NCI-H2081 treated with DMSO at 0.1 percent for 48 hours (cell line): ENCODE measurements at places on chromosomes 1 and 21.
A peak's percentile ranks its signal among the peaks of the same experiment; 100 is the strongest.

- no peak for DNase-seq
Observed at GRCh38 chr21:38813547-38813946, 7.8 kb downstream of the ETS2 start.

DNA sequence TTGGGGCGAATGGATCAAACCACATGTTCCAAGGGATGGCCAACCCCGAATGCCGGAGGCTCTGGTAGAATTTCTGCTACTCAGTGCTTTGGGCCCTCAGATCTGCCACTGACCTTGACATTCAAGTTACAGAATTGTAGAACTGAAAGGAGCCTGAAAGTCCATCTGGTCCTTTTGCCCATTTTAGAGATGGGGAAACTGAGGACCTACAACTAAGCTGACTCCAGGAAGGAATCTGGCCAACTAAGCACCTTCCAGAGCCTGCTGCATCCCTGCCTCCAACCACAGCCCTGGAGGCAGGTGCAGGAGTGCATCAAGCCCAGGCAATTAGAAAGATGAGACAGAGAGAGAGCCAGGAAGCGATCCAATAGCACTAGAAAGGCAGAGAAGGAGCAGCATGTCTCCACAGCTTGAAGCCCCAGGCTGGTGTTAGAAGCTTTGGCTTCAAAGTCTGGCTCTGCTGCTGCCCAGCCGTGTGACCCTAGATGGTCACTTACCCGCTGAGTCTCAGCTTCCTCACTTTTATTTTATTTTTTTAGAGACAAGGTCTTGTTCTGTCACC is 1.3 kb upstream of the CTRC start:
- DNase-seq, result no peak

- DNase-seq, result no peak
Observed at GRCh38 chr1:2976180-2976562, 45.1 kb upstream of the ACTRT2 start.

DNA sequence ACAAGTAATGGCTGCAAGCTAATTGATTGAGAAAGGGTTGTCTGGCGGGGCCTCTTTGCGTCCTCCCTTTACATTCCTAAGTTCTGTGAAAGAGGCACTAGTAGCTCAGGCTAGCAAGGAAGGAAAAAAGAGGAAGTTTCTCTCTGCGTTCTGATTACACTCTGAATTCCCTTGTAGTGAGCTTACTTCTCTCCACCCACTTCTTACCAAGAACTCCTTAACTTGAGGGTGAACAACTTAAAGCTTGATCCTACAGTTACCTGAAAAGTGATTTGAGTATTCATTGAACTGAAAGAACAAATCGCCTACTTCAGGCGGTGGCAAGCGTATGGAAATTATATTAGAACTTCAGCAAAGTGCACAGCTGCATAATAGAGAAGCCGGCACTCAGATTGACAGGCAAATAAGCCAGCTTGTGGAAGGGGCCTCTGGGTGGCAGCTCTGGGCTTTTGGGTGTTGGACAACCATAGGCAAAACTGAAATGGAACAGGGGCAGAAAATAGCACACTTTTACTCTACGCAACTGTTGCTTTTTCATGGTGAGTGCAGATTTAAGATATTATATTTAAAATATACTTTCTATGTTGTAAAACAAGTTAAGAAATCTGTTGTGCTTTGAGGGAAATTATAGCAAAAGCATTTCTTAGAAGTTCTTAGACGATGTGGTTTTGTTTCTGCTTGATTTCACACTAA is 464.5 kb downstream of the USP25 start:
- DNase-seq, result no peak

DNA sequence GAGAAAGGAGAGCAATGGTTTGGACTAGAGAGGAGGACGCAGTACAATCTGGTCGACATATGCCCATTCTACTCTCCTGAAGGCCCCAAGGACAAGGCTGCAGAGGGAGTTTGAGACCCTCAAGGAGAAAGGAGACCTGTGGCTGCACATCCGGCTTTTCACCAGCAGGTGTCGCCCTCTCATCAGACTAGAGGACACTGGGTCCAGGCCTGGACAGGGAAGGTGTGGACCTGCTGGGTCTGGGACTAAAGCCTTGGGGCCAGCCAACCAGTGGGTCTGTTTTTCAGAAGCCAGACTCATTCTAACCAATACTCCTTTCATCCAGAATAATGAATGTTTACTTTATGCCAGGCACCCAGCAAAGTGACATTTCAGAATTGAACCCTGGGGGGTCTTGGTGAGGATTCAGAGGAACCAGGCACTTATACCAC is 5.0 kb downstream of the SRARP start:
- DNase-seq, result peak; percentile 20

DNA sequence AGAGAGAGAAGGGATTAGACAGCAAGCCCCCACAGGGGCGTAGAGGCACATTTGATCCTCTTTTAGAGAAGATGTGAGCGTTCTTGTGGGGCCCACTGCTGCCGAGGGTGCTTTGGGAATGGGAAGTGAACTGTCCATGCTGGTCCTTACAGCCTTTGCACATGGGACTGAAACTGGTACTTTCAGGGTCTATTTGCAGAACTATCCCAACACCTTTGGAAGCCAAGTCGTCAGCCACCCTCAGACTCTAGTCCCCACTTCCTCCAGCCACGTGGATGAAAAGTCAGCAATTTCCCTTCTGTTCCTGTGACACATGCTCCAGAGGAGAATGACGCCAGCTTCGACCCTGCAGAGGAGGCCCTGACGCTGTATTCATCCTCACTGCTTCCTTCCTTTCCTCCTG is 2.6 kb upstream of the RAB7B start:
- DNase-seq, result no peak

DNA sequence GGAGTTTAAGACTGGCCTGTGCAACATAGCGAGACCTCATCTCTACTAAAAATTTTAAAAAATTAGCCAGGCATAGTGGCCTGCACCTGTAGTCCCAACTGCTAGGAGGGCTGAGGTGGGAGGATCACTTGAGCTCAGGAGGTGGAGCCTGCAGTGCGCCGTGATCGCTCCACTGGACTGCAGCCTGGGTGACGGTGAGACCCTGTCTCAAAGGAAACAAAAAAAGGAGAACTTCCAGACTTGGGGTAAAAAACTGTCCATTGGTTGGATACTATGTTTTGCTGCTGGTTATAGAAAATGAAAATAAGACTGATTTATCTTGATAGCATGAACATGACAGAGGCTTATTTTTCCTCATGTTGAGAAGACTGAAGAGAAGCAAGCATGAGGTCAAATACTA is 79.4 kb downstream of the WDR4 start:
- no peak for DNase-seq

- no peak for DNase-seq
Observed at GRCh38 chr1:55861676-55862340, 646.6 kb upstream of the USP24 start.

DNA sequence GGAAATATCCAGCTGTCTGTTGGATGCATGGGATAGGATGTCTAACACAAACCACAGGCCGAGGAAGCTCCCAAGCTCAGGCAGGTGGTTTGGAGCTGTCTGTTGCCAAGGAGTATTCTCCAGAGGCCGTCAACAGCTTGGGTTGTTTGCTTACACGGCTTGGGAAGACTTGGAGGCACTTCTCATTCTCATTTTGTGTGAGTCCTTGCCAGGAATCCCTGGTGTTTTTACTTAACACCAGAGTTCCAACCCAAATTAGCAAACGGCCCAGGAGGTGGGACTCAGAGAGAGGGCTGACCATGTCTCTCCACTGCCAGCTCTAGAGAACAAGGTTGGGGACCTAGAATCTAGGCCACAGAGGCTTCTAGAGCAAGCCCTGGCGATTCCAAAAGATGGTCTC is 72.7 kb upstream of the FAM20B start:
- no peak for DNase-seq

GRCh38 chr1:64685217-64685616 is 59.7 kb upstream of the RAVER2 start:
- DNase-seq, result no peak

DNA sequence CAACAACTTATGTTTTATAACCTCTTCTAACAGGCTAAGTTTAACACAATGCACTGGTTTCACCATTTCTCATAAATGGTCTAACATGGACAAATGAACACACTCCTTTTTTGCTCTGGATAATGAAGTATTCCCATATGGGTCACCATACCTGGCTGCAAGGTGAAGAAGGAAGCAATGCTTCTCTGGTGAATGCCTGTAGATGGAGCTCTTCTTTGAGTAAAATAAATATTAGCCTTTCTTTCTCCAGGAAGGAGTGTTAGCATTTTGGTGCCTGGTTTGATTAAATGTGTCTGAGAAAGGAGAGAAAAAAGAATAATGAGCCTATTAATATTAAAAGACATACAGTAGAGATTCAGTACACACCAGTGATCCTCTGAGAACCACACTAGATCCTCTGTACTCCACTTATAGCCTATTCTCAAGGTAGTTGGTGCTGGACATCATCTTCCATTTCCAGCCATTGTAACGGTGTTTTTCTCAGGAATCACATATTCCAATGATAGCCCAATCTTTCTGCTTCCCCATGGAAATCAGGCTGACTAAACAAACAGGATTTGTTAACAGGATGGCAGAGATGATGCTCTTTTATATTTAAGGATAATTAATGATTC is 17.6 kb downstream of the MTFR1L start:
- DNase-seq, result peak; percentile 3

DNA sequence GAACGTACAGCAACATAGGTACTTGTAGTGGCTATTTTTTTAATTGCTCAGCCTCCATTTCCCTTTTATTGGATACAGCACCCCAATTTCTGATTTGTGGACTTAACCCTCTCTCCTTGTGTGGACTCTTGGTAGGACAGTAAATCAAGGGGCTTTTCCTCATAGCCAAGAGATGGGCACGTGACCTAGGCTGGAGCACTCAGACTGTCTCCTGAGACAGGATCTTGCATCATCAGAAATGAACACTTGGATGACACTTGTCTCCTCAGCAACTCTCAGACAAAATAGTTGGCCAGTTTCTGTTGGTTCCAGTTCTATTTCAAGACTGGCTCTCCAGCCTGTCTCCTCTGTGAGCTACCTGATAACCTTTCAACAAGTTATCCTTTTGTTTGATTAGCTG is 112.9 kb upstream of the ZNF678 start:
- no peak for DNase-seq

GRCh38 chr1:62905872-62906271 is 121.9 kb downstream of the ATG4C start:
- DNase-seq, result no peak

DNA sequence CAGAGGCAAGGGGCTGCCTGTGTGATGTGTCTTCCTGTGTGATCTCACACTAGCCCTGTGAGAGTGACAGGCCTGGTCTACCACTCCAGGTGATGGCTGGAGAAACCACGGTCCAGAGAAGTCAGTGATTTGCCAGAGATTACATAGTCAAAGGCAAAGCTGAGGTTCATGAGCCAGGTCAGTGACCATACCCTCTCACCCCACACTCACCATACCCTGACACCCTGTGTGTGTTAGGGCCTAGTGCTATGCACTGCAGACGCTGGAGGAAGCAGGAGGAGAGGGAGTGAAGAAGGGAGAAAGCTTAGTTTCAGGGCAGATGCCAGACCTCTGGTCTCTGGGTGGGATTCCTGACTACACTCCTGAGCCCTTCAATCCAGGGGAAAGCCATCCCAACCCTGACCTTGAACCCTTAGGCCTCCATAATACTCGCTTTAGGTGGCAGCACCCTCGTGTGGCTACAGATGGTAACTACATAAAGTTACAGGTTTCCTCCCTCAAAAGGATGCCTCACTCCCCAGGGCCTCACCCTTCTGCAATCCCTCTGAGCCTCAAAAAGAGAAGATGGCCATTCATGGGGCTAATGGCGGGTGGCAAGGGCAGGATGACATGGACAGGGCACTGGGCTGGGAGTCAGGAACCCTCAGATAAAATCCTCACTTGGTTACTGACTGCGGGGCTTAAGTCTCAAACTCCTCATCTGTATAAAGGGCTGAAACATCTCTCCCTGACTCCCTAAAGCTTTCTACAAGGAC is 20.8 kb upstream of the SDC3 start:
- DNase-seq, result no peak

DNA sequence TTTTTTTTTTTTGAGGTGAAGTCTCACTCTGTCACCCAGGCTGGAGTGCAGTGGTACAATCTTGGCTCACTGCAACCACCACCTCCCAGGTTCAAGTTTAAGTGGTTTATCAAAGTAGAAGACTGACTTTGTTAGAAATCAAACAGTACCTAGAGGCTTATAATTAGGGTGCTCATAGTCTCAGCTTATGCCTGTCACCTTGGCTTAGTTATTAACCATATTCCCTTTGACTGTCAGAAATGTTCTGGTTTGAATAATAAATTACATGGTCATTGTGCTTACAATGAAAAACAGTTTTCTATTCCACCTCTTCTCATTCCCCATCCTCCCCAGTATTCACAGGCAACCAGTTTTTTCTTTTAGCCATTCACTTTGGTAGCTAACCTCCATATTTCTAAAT is 54.8 kb downstream of the CTTNBP2NL start:
- DNase-seq, result no peak

GRCh38 chr1:100266741-100267140 is 725 bp downstream of the RTCA start:
- no peak for DNase-seq

DNA sequence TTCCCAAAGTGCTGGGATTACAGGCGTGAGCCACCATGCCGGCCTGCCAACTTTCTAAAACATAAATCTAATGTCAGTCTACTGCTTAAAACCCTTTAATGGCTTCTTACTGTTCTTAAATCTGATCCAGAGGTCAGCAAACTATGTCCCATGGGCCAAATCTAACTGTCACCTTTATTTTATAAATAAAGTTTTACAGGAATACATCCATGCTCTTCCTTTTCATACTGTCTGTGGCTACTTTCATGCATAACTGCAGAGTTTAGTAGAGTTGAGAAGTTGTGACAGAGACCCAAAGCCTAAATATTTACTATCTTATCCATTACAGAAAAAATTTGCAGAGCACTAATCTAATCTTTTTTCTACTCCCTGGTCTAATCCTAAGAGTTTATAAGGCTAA is 3.8 kb downstream of the ERI3 start:
- DNase-seq, result no peak

DNA sequence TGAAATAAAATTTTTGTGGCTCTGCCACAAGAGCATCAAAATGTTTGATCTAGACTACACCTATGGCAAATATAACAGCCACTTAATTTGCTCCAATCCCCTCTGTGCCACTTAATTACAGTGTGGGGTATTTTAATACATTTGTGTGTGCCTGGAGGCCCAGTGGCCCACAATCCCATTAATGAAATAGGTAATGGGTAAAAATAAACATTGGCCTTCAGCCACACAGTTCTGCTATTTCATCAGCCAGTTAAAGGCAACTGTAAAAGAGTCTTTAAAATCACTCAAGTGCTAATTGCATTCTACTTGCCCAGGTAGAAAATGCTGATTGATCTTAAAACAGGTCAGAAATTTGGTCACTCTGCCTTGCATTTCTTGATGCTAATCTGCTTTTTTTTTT is 151.6 kb upstream of the UBE2U start:
- no peak for DNase-seq

DNA sequence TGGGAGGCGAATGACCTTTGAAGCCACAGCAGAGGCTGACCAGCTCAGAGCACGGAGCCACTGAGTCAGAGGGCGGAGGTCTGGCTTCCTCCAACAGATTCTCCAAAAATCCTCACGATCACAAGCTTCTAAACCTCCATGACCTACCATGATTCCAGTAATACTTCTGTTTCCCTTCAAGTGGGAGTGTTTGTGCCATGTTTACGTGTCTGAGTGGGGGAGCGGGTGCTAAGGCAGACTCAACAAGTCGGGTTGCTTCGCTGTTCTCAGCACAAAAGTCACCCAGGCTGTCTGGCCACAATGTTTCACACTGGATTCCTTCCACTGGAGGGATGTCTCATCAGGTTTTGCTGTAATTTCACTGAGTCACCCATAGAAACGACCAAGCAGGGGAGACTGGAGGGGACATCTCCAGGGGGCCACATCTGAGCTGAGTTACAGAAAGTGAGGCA is 86.2 kb downstream of the SLC66A1 start:
- no peak for DNase-seq
